ENCODE measurements at places on chromosomes 1 and 21.

GRCh38 chr1:25053576-25054250 lies 123.6 kb upstream of the RUNX3 start:
- no peak for DNase-seq

- DNase-seq: no peak
These were observed 259.2 kb downstream of the FMN2 start for GRCh38 chr1:240350910-240351331.

- DNase-seq: no peak
These were observed 108.1 kb upstream of the IVNS1ABP start for GRCh38 chr1:185425163-185425562.

DNA sequence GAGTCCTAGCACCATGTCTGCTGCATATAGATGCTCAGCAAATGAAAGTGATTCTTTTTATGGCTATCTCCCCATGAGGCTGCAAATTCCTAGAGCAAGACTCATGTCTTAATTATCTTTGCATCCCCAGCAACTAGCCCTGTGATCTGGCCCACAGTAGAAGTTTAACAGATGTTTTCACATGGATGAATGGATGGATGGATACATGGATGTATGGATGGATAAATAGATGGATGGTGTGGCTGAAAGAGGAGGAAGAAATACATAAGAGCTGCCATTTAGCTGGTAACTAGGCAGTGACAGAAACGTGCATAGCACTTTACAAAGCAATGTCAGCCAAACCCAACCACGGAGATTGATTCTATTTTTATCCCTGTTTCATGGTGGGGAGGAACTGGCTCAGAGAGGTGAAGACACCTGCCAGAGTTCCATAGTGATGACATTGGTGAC lies 32.7 kb upstream of the ZBTB40 start:
- no peak for DNase-seq

DNA sequence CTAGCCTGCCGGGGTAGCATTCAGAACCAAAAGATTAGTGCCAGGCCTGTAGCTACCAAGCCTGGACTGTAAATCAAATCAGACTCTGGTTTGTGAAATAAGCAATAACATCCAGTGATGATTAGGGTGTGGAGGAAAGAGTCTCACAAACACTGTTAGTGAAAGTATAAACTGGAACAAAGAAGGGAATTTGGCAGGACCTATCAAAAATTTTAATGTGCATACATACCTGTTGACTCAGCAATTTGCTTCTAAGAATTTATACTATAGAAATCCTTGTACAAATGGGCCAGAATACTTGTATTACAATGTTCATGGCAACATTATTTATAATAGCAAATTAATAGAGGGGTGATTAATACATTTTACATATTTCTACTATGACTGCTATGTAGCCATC lies 109.8 kb upstream of the WARS2 start:
- no peak for DNase-seq

- no peak for DNase-seq
These were observed 9.3 kb downstream of the ANKRD45 start for GRCh38 chr1:173660306-173660705.

DNA sequence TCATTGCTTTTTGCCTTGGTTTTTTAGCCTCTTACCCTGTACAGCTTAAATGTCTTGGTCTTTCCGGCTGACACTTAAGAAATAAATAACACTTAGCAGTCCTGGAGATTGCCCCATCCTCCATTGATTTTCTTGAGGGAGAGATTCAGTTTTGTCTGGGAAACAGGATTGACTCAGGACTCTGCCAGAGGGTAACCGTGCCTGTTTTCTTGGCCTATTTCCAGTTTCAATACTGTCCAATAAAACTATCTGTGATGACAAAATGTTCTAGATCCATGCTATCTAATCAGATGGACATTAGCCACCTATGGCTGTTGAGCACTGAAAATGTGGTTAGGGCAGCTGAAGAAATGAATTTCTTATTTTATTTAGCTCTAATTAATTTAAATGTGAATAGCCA lies 216.1 kb downstream of the DUSP10 start:
- DNase-seq: no peak

DNA sequence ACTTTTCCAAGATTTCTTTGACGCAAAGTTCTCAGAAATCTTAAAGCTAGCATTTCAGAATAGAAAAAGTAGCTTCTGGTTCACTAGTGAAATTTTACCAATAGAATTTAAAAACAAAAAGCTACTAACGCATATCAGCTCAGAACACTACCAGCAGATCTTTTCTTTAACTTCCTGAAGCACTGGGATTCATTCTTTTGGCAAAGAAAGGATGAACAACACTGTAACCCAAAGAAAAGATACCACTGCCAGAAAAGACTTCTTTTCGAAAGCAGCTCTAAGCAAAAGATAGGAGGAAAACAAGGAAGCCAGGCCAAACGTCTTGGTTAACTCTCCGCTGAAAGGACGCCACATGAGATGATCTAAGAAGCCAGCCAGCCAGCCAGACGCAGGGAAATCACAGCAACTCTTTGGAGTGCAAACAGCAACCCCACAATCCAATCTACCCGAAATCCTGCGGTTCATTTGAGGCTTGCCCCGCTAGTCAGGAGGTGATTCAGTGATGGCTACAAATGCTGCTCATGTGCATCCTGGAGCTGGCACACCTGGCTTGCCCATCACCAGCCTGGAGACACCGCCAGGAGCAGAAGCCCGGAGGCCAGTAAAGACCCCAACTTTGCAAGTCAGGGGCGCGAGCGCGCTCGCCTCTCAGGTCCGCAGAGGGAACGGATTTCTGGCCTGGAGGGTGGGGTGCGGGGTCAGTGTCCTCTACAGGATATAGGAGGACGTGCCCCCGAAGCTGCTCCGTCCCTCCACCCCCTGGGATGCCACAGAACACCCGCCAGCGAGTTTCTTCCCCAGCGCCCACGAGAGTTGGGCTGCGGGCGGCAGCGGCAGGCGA lies 812 bp downstream of the NBPF1 start:
- DNase-seq: no peak

- DNase-seq: no peak
These were observed 112.8 kb downstream of the DNAH14 start for GRCh38 chr1:225042263-225042662.

DNA sequence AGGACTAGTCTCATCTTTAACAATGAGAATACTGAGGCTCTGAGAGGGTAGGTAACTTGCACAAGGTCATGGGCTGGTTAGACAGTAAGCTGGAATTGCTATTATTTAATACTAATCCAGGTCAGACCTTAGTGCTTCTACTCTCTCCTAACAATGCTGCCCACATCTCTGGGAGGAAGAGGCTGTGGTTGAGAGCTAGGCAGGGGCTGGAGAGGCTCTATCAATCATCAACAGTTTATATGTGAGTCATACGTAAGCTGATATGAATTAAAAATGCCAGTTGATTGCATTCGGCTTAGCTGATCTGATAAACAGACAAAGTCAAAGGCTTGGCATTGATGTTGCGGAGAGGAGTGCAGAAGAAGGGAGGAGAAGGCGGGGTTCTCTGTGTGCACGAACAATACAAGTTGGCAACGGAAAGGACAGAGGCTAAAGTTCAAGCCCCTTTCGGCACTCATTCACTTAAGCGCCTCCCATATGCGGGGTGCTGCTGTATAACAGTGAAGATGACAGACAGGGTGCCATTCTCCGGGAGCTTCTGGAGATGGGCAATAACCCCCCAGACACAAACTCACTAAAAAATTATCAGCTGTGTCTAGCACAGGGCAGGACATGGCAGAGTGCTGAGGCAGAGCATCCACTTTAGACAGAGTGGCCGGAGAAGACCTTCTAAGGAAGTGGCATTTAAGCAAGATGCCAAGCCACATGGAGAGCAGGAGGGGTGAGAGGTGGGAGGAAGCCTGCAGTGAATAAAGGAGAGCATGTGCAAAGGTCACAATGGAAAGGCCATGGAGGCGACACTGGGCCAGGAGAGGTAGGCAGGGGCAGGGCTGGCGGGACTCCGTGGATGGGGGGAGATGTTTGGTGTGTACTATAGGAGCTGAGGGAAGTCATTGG lies 195.2 kb downstream of the ZSCAN20 start:
- DNase-seq: no peak

GRCh38 chr1:75470448-75470847 lies 140.5 kb downstream of the SLC44A5 start:
- no peak for DNase-seq

DNA sequence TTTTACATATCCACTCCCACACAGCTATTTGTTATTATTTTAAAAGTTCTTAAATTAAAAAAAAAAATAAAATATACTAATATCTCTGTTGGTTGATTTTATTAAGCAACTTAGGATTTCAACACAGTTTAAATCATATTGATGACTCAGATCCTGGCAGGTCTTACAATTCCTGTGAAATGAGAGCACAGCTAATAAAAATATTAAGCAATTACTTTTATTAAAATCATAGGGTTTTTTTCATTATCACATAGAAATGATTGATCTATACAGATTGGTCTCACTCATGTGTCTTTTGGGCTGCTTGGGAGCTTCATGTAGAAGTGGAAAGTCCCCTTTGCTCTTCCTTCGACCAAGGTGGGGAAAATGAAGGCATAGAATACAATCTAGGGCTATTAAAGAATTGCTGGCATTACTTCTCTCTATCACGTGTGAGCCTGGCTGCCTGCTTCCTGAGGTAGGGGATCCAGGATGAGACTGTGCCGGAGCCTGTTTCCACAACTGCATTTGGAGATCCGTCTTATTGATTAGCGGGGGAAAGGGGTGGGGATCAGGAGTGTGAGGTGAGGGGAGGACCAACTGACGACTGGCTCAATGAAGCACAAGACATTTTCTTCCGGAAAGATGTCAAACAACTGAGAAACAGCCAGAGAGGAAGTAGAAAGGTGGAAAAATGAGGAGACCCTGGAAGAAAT lies 858.0 kb downstream of the USP25 start:
- no peak for DNase-seq

GRCh38 chr1:35029761-35030160 lies 2.0 kb downstream of the ZMYM6 start:
- no peak for DNase-seq

GRCh38 chr1:119554183-119554582 lies 47.2 kb downstream of the HSD3B1 start:
- no peak for DNase-seq

GRCh38 chr1:151612501-151613281 lies 841 bp downstream of the SNX27 start:
- DNase-seq: no peak

DNA sequence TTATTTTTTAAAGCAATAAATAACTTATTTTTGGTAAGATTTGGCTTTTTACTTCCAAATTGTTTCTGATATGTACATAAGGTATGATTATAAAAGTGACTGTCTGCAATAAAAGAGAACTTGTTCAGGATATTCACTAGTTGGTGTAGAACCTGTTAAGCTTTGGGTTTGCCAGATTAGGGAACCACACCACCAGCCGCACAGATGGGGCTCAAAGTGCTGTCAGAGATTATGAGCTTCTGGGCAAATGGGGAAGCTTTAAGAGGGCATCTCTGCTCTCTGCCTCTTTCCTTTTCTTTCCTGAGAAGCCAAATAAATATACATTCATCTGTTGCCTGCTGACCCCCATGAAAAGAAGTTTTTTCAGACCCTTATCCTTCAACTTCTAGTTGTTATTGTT lies 25.4 kb downstream of the IVNS1ABP start:
- DNase-seq: no peak

GRCh38 chr1:58158506-58159433 lies 387.8 kb downstream of the OMA1 start:
- no peak for DNase-seq

DNA sequence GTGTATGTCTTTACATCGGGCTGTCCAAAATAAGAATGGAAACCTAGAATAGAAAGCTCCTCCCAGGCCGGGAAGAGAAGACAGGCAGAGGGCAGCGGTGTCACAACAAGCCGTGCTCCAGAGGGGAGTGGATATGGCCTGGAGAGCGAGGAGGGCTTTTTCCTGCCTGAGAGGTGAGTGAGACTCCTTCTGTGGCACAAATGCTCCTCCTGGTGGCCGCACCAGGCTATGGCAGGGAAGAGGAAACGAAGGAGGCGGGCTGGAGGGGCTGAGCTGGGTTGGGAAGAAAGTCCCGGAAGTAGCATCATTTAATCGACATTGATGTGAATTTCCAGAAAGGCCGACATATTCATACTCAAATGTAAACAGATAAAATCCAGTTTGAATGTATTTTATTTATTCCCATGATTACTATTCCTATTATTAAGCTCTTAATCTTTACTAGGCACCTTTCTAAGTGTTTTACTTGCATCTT lies 54.7 kb downstream of the MEF2D start:
- peak; percentile 62 for DNase-seq

- DNase-seq: no peak
These were observed 132.5 kb upstream of the ZNF648 start for GRCh38 chr1:182193908-182194550.

GRCh38 chr1:6466023-6466422 lies at the start of gene TNFRSF25:
Gene TNFRSF25, minus strand, starts transcription at chr1:6466173. Its CDS starts 66 bp downstream, at chr1:6466107.
- no peak for DNase-seq

All from stimulated activated CD8-positive, alpha-beta memory T cell treated with anti-CD3 and anti-CD28 coated beads, Interleukin-4, amount 100 ng/mL, for 4 hours (primary cell).